Activated CD8-positive, alpha-beta T cell treated with anti-CD3 and anti-CD28 coated beads for 36 hours (primary cell): ENCODE measurements at places on chromosomes 7 and 10.

DNA sequence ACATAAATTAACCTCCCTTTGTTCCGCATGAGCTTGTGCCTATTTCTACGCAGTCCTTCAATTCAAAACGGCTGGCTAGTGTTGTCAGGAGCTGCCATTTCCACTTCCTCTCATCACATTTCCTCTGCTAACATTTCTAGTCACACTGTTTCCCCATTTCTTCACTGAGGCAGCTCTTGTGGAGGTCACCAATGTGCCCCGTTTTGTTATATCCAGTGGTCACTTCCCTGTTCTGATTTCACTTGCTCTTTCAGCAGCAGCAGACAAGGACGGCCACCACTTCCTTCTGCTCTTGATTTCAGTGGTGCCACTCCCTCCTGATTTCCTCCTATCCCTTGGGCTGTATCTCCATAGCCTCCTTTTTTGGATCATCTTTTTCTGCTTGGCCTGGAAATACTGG is 64.8 kb upstream of the SEC61G start:
- H3K4me3 ChIP-seq: no peak overlapping the region
- H3K4me1 ChIP-seq: no peaks in the 10 kb centered on the region
- no peak overlapping the region for H3K27ac ChIP-seq
- peaks cover 25% of the 10 kb centered on the region for H3K27me3 ChIP-seq
- H3K36me3 ChIP-seq: no peaks in the 10 kb centered on the region

DNA sequence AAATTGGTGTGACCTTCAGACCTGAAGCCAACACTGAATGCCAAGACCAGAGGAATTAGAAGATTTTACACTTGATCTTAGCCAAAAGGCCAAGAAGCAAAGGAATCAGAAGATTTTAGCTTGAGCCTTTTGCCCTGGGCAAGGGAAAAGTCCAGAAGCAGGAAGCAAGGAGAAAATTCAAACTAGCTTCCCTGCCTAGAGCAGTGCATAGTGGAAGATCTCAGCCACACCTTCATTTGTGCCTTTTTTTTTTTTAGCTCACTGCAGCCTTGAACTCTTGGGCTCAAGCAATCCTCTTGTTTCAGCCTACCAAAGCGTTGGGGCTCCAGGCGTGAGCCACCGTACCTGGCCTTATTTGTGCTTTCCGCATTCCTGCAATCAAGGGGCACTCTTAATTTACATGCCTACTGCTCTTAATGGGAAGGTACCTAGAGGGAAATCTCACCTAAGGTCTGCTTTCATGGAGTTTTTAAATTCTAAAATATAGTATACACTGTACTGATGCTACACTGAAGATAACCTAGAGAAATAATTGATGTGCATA is 8.3 kb upstream of the PIP4K2A start:
- DNase-seq: no peak
- H3K27ac ChIP-seq: no peak overlapping the region
- no peak overlapping the region for H3K4me3 ChIP-seq
- peaks cover 25% of the 10 kb centered on the region for H3K4me1 ChIP-seq
- no peaks in the 10 kb centered on the region for H3K27me3 ChIP-seq

- DNase-seq: no peak
- H3K4me3 ChIP-seq: no peak overlapping the region
- no peak overlapping the region for H3K27ac ChIP-seq
- H3K4me1 ChIP-seq: peaks cover 25% of the 10 kb centered on the region
- H3K36me3 ChIP-seq: peaks cover under 1% of the 10 kb centered on the region
Observed at GRCh38 chr10:17075533-17076359, 53.9 kb downstream of the CUBN start.

DNA sequence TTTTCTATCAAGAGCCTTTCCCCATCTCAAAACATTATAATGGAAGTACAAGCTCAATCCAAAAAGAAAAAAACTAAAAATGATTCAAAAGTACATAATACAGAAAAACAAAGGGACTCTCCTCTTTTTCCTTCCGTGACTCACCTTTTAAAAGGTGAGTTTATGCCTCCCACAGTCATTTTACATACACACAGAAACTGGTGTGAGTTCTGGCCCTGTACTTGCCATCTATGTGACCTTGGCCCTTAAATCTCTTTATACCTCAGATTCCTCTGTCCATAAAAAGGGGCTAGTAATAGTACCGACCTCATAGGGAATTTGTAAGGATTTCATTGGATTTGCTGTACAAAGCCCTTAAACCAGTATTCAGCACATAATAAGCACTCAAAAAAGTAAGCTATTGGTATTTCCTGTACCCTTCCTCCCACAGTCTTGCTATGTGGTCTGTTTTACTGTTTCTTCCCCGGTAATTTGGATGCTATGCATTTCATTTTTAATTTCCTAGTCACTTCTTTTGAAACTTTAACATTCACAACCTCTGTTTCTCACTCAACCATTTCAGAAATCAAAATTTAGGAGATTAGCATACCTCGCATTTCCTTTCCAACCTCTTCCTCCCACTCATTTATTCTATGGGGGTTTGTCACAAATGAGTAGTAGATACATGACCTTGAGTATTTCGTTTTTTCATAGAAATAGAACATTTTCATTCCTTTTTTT is 39.0 kb downstream of the STK17A start:
- DNase-seq: no peak
- H3K27me3 ChIP-seq: no peaks in the 10 kb centered on the region
- H3K36me3 ChIP-seq: peaks cover 55% of the 10 kb centered on the region

- no peak overlapping the region for H3K4me3 ChIP-seq
- no peak overlapping the region for H3K27ac ChIP-seq
- H3K4me1 ChIP-seq: no peaks in the 10 kb centered on the region
- H3K27me3 ChIP-seq: peaks cover 8% of the 10 kb centered on the region
Observed at GRCh38 chr7:1321411-1322239, 89.0 kb downstream of the UNCX start.

DNA sequence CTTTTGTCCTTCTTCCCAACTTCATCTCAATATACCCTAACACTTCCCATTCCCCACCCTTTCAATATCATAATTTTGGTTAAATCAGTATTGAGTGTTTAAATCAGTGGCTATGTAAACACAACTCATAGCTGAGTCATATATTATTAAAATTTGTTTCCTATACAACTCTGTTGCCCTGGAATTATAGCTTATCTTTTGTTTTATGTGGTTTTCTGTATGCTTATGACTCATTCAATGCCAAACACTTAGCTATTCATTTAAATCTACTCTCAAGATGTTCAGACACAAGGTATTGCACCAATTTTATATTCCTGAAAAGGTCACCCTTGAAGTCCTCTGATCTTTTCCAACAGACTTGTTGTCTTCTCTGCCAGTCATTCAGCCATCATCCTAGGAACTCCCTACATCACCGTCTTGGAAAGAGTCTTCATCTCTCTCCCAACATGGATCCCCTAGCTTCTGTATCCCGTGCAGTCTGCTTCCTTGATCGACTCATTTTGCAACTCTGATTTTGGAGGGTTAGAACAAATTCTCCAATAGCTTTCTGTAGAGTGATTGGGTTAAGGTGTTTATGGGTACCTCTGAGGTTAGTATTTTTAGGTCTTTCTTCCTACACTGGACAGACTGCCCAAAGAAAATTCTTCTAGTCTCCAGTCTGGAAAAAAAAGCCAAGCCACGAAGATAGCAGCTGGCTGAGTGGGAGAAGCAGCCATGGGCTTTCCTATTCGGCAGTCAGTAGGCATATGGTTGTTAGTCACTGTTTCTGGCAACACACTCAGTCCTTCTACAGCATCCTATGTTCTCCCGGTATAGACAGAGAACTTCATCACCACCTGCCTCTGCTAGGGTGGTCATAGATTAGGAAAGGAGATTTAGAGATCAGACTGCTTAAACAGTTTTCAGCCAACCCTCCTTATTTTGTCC is 102.1 kb downstream of the CRPPA start:
- H3K27me3 ChIP-seq: no peaks in the 10 kb centered on the region
- no peak for DNase-seq
- no peak overlapping the region for H3K27ac ChIP-seq
- H3K4me1 ChIP-seq: no peaks in the 10 kb centered on the region
